ENCODE measurements at places on chromosomes 4 and X.
A peak's percentile ranks its signal among the peaks of the same experiment; 100 is the strongest.

GRCh38 chrX:16903274-16904022, 33.3 kb upstream of the RBBP7 start:
- DNase-seq = peak; percentile 54

GRCh38 chr4:87560802-87561201, 31.6 kb upstream of the SPARCL1 start:
- DNase-seq = no peak

DNA sequence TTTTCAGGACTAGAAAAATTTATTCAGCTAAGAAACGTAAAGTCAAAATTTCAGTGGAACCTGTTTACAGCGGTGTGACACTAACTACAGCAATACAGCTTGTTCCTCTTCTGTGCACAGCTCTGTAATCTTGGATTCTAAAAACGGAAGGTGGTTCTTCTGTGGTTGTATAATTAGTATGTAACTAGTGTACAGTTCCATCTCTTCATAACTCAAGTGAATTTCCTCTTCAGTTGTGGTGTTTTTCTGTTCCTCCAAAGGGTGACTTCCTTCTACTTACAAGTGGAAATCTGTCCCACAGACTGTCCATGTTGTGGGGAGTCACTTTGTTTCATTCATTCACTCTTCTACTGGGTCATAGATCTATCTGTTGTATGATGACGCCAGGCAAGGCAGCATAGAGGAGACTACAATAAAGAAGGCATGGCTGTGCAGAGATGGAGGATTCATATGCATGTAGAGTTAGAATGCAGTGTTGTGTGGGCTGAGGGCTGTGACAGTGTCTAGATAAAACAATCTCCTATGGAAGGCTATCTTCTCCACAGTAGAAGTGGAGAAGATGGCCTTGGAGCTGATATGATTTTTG, 5.4 kb downstream of the DAPP1 start:
- DNase-seq = peak; percentile 86

- DNase-seq = no peak
These were observed 40.5 kb downstream of the UBA6 start for GRCh38 chr4:67660418-67660817.

GRCh38 chr4:168612450-168613135, 115.7 kb downstream of the PALLD start:
- no peak for DNase-seq

DNA sequence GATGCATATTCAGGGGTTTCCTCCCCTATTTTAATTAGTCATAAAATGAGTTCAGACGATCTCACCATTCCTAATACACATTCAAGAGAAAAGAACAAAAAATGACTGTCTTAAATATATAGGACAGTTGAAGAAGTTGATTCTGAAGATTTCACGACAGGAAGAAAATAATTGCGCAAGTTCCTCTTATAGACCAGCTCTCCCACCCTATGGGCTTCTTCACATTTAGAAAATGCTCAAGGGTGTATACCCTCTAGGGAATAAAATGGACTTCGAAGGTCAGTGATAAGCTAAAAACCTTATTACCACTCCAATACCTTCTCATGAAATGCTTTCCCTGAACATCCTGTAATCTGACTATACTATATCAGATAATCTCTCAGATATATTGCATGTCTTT, 149.2 kb upstream of the TEX13C start:
- no peak for DNase-seq

- DNase-seq = peak; percentile 11
These were observed 547.5 kb downstream of the NLGN4X start for GRCh38 chrX:5681159-5681558.

DNA sequence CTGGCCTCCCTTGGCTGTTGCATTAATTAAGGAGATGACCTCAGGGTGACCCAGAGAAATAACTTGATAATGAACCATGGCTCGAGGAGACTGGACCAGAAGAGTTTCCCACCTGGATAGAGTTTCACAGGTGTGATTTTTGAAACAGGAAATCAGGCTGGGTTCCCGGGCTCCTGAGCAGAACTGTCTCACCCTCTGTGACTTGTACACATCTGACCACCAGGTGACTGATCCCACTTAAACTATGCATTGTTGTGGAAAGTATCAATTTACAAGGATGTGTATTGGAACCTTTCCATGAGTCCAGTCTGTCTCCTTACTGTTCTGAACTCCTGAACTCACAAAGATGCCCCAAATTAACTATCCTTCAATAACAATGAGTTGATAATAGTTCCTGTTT, 220.3 kb downstream of the PTTG2 start:
- DNase-seq = no peak

GRCh38 chr4:98639108-98639507, 19.3 kb downstream of the TSPAN5 start:
- DNase-seq = no peak

DNA sequence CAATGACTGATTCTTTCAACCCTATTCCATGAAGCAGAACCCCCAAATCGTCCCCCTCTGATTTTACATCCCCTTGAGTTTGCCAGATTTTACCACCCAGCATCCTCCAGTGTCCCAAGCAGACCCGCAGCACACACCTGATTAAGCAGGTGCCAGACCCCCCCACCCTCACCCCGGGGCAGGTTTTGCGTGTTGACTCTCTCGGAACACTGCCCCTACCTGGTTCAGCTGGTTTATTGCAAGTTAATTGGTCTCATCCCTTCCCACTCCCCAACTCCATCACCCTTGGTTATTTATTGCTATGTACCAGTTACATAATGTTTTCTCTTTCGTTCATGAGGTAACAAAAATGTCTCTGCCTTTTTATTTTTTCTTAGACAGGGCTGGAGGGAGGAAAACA, 258.4 kb downstream of the BCOR start:
- no peak for DNase-seq

- peak; percentile 4 for DNase-seq
These were observed 269.6 kb downstream of the GBA3 start for GRCh38 chr4:22962295-22962694.

GRCh38 chr4:114036426-114036825, 57.0 kb upstream of the ARSJ start:
- DNase-seq = no peak

DNA sequence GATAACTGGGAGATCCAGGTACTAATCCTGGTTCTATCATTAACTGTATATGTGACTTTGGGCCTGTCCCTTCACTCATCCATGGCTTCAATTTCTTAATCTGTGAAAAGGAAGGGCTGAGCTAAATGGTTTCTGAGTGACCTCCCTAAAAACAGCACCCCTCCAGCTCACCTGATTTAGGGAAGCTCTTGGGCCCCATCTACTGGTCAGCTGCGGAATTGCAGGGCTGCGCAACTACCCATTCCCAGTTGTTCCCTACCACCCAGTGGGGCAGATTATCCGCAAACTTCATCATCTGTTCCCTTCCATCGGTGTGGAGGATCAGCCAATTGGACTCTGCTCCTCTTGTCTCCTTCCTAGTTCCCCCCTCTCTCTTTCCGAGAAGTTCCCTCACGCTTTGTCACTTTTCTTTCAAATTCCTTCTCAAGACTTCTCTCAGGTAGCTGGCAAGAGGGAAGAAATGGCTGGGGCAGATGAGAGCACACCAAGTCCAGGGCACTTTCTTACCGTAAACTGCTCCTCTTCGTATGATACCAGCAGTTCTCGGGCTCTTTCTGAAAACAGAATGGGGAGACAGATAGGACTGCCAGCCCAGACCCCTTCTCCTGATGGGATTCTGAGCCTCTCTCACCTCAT, 5.8 kb downstream of the LAS1L start:
- peak; percentile 0 for DNase-seq

DNA sequence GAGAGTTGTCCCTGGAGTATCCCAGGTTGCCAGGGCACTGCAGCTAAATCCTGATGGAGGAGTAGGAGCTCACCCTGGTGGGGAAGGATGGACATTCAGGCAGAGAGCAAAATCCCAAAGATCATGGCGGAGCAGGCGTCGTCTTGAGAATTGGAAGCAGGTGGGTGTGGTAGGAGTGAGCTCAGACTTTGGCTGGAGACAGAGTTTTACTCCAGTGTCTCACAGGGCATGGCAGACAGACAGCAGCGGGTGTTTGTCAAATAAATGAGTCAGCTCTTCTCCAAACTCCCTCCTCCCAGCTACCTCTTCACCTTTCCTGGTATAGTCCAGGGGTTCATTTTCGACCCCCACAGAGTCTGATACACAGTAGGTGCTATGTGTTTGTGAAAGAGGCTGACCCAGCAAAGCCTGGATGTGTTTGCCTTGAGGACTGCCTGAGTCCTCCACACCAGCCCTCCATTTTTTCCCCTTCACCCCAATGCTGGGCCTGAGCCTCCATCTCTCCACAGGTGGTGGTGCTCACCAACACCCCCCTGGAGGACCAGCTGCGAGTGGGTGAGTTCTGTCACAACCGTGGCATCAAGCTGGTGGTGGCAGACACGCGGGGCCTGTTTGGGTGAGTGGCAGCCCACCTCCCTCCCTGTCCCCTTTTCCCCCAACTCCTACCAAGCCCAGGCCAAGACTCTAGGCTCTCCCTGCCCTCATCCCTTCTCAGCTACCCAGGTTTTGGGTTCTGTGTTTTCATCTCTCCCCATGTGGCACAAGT, 6.9 kb downstream of the UBA1 start:
- DNase-seq = no peak

DNA sequence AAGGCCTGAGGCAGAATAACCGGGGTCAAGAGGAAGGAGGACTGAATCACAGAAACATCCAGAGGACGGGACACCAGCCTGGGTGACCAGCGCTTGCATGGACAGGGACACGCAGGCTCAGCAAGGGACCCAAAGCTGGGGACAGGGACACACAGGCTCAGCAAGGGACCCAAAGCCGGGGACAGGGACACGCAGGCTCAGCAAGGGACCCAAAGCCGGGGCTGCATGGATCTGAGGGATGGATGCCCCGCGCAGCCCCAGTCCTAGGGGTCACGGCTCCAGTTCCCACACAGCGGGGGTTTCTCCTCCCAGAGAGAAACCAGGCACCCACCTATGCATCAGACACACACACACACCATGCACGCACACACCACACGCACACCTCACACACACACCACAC, 32.5 kb downstream of the FAM53A start:
- no peak for DNase-seq

DNA sequence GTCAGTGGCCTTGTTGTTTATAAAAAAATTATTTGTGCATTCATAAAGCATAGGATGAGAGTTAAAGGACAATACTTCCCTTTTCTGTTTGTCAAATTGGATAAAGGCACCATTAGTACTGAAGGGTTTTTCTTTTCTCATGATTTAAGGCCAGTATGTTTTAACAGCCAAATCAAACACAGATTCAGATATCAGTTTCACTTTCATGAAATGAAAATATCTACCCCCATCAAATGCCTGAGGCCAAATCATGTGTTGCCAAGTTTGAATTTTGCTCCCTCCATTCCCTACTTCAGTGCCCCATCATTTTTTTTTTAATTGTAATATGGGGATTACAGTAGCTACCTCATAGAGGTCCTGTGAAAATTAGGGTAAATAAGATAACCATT, 745.9 kb downstream of the RPA4 start:
- no peak for DNase-seq

DNA sequence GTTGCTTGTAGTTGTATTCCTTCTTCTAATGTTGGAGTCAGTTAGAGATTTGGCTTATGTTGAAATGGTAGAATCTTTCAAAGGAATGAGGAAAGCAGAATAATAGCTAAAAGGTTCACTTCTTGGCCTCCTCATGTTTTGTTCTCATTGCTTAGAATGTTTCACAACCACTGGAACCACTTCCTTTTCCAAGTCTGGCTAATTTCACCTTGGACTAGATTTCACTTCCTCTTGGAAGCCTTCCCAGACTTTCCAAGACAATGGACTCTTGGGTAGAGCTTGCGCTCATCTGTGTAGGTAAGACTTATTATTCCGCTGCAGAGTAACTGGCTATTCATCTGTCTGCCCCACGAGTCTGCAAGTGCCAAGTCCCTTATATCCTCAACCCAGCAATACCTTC, 8.3 kb downstream of the SPATA18 start:
- DNase-seq = no peak

GRCh38 chrX:97787849-97788248, 904.1 kb downstream of the RPA4 start:
- no peak for DNase-seq

DNA sequence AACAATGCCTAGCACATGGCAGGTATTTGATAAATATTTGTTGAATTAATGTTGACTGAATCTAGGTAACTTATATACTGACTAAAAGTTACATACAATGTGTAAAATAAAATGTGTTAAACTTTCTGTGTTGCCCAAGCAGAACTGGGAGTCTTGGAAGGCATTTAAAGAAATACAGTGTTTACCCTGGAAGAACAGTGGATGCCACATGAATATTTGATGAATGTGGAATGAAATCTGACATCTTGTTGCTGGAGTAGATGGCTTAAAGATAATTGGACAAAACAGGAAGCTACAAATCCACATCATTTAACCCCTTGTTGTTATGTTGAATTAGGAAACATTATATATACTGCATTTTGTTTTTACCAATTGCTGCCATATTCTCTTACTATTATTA, 39.9 kb upstream of the SCOC start:
- no peak for DNase-seq

DNA sequence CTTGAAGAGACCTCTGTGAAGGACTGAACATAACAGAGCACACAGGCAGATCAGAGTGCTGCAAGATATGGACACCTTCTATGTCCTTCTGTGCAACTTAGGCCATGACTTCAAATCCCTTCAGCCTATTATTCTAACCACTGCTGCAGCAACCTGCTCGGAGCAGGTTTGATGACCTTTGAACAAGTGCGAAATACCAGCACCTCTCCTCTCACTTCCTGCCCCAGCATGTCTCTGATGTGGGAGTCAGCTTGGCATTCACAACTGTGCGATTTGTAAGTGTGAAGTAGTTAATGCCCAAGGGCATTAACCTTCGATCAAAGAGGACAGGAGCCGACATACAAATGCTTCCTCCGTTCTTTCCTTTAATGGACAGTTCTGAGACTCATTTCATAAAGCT, 1.6 kb upstream of the EXOC1 start:
- no peak for DNase-seq
